Motor neuron (in vitro differentiated cells): ENCODE measurements at places on chromosomes 1 and 21.

DNA sequence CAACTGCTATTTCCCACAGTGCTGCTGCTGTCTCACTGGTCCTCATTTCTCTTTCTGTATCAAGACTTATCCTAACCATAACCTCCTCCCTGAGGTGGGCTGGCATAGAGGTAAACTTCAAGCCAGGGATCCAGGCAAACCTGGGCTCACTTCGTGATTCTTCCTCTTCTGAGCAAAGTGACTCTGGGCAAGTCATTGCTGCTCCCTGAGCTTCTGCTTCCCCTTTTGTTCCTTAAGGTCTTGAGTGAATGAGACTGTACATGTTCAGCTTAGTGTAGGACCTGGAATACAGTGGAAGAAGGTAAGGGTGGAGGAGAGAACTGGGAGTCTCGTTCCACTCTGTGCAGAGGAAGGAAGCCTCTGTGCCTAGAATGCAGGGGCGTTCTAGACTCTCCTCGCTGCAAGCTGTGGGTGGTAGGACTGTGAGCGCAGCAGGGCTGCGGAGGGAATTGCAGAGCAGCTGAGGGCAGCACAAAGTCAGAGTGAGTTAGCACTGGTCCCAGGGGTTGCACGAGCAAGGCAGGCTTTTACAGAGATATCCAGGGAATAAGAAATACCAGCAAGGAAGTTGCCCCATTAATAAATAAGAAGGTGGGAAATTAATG is 11.4 kb upstream of the ERI3 start:
- no peak for ATAC-seq

- no peak for ATAC-seq
Observed at GRCh38 chr1:34867415-34867814, 7.9 kb upstream of the SMIM12 start.

DNA sequence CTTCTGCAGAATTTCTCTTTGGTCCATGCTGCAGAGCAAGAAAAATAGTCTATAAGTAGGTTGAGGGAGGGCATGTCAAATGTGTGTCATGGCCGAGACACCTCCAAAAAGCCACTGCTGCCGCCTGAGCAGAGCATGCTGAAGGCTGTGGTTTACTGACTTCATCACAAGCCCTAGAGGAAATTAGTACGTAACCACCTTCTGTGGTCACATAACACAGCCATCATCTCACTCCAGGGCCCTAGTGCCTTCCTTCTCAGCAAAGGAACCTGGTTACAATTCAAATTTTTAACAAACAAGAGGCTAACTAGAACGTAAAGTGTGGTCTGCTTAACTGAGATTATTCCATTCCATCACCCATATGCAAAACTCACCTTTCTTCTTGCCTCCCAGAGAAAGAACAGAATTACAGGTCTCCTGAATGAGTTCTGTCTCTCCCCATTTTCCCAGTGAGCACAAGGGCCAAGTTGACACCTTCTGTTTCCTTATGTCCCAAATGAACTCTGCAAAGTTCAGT is at the start of gene PTPN22:
TSS of gene PTPN22 (minus strand) at position 116 of the 517 bp plus-strand sequence.
- ATAC-seq = no peak

GRCh38 chr1:30589083-30589482 is 134.3 kb downstream of the MATN1 start:
- ATAC-seq = no peak
